ENCODE measurements at places on chromosomes 7 and 10.

GRCh38 chr10:71981876-71982230 lies 17.7 kb downstream of the CHST3 start:
- DNase-seq: no peak

- DNase-seq: no peak
Measured at GRCh38 chr7:27442455-27442854, 199.9 kb downstream of the EVX1 start.

- DNase-seq: no peak
Measured at GRCh38 chr10:97376413-97376812, 24.7 kb downstream of the RRP12 start.

DNA sequence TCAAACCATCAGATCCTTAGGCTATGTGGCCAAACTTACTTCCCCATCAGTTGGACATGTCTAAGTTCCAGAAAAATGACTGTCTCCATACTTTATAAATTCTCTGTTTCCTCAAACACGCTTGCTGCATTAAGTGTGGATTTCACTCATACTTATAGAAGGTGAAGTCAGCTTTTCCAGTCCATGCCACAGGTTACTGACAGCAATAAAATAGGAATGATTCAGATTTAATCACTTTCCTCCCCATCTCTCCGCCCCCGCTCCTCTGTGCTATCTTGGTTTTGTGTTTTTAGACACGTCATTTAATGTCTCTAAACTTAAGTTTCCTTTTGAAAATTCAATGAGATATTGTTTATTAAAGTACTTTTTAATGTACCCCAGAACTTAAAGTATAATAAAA lies 1098.0 kb upstream of the C7orf33 start:
- no peak for DNase-seq

DNA sequence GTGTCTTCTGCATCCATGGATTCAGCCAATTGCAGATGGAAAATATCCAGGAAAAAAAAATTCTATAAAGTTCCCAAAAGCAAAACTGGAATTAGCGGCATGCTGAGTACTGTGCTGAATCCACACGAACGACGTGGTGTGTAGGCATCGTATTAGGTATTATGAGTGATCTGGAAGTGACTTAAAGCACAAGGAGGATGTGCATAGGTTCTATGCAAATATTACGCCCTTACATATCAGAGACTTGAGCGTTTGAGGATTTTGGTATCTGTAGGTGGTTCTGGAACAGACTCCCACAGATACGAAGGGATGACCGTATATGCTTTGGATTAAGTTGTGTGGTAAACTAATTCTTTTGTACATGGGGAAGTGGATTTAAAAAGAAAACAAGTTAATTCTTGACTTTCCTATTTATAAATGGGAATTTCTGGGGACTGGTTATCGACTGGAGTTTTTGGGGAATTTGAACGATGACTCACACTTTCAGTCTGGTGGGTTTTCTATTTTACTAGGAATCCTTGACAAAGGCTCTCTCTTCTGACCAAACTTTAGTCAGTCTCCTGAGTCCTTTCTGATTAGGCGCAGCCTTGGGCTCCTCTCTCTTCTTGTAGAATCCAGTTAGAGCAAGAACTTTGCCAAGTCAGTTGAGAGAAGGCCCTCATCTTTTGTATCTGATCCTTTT lies 5.4 kb upstream of the NUB1 start:
- DNase-seq: no peak

GRCh38 chr10:15545884-15546283 lies 173.8 kb downstream of the ITGA8 start:
- no peak for DNase-seq

All from occipital lobe (tissue), 3 donors.